ENCODE measurements at places on chromosomes 2 and 18.

GRCh38 chr18:24669502-24669901, 209.1 kb downstream of the HRH4 start:
- no peak for DNase-seq

- peak; percentile 30 for DNase-seq
Measured at GRCh38 chr2:205477016-205477705, 205.1 kb upstream of the NRP2 start.

- DNase-seq: no peak
Measured at GRCh38 chr2:233107011-233107410, 46.9 kb downstream of the INPP5D start.

GRCh38 chr2:59585655-59586054, 967.8 kb downstream of the BCL11A start:
- DNase-seq: no peak

- DNase-seq: no peak
Measured at GRCh38 chr2:191018643-191019119, 4.7 kb upstream of the STAT1 start.

DNA sequence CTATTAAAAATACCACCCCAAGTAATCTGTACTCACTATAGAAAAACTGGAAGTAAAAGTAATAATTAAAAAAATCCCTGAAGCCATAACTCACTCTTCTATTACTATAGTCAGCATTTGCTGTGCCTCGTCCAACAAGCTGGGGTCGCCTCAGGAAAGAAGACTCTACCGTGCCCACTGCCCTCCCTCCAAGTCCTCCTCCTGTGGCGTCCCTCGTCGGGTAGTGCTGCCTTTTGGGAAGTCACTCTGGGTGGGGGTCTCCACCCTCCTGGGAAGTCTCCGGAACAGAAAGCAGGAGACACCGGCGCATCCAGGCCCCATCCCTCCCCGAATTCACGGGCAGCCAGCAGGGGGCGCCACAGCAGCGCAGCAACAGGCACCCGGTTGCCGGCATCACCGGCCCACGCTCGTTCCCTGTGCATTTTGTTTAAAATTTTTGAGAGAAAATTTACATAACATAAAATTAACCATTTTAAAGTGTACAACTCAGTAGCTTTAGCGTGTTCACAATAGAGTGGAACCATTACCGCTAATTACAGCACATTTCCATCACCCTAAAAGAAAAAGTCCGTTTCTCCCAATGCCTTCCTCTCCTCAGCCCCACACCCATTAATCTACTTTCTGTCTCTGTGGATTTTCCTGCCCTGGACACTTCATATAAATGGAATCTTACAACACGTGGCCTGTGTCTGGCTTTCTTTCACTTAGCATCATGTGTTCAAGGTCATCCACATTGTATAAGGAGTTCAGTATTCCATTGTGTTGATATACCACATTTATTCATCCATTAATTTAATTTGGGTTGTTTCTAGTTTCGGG, 62.2 kb downstream of the ADNP2 start:
- DNase-seq: peak; percentile 86

DNA sequence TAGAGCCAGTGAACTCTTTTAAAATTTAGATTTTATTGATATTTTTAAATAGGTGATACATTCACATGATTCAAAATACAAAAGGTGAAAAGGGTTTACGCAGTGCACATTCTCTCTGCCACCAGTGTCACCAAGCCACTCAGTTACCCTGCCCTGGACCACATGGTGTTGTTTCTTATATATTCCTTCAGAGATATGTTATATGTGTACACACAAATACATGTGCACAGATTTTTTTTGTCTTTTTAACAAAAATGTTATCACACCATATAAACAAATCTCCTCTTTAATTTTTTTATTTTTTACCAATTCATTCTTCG, 26.2 kb downstream of the SERPINB4 start:
- no peak for DNase-seq

DNA sequence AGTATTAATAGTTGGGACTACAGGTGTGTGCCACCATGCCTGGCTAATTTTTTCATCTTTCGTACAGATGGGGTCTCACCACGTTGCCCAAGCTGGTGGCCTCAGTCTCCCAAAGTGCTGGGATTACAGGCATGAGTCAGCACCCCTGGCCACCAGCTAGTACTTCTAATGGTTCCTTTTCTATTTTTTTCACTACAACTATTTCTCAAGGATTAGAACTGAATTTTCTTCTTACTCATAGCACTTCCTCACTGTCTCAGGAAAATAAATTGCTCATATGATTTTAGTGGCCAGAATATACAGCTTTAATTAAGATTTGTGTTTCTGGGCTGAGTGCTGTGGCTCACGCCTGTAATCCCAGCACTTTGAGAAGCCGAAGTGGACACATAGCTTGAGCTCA, 43.2 kb upstream of the SOS1 start:
- DNase-seq: no peak

DNA sequence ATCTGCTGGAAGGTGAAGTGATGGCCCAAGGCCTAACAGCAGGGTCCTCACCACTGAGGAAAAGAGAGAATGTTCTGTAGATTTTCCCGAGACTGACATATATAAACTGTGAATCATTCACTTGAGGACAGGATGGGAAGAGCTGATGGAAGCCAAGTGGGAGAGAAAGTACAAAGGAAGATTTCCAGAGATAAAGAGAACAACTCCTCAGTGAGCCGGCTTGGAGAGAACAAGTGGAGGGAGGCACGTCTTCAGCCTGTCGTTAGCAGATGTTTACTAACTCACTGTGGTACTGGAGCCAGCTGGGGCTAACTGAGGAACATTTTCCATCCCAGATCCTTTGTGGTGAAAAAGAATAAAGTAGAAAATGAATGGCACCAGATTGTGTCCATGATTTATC, 552.9 kb upstream of the TNP1 start:
- peak; percentile 78 for DNase-seq

DNA sequence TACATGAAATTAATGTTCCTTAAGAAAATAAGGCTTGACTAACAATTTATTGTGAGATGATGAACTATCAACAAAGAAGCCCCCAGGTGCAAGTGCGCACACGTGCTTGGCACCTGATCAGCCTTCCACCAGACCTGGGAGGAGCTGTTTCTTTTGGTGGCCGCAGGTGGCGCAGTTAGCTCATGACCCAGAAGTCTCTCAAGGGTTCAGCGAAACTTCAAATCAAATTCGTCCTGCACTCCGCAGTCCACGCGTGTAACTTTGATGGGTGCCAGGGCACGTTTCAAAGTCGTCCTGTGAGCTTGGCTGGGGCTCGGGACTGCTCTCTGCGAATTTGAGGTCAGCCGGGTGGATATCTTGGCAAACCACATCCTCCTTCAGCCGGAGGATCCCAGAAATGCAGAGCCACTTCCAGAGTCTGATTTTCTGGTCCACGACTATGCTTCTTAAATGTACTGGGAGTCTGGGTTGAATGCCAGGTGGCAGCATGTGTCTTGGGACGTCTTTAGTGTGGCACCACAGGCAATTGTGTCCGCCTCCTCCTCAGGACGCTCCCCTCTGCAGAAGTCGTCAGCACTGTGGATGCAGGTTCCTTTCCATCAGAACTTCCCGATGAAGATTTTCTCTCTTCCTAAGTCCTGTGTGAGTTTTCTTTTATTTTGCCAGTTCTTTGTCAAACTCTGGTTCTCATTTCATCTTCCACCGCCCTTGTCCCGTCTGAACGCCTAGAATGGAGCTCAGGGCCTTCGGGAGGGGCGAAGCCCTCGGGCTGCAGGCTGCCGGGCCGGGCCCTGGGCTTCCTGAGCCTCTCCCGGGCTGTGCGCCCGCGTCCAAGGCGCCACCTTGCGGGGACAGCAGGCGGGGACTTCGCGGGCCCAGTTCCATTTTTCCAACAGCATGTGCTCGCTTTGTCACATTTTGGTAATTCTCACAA, 61.3 kb upstream of the RAPGEF4 start:
- peak; percentile 45 for DNase-seq

DNA sequence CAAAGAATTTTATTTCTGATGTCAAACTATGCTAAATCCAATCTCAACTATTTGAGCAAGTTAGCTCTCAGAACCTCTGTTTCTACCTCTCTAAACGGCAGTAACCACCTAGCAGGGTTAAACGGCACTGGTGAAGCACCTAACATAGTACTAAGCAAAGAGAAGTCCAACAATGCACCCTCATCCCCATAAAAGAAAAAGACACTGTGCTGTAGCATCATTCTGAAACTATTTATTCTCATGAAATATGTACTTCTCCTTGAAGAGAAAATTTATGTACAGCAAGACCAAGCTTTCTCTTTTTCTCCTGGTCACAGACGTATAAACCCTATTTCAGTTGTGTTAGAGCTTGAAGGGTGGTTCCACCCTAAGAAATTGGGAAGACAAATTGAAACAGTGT, 4.8 kb downstream of the MEX3C start:
- no peak for DNase-seq

- peak; percentile 17 for DNase-seq
Measured at GRCh38 chr2:175372704-175373701, 191.5 kb upstream of the ATP5MC3 start.

All from fibroblast of skin of abdomen (primary cell).